ENCODE measurements at places on chromosomes 5 and 9. TPM values are rescaled to one million over a fixed set of nuclear protein-coding genes. Genes with fewer than 3 reads are reported as not detected.

DNA sequence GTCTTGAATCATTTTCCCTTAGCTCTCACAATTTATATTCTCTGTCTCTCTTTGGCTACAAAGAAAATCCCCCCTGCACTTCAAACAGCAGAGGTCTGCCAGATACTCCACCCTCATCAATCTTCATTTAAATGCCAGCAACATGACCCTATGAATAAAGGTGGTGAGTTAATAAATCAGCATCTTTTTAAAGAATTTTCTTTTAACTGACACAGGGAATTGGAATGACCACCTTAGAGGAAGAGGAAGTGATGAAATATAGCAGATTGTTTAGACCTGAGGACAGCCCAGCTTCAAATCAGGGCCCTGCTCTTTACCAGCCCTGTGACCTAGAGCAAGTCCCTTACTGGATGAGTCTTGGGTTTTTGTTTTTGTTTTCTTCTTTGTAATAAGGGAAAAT is 223.1 kb upstream of the PAPPA start:
- no peak for DNase-seq

The ASTN2 gene
- 5.1 TPM for total RNA-seq

The CTNND2 gene
- 11.2 TPM for total RNA-seq

DNA sequence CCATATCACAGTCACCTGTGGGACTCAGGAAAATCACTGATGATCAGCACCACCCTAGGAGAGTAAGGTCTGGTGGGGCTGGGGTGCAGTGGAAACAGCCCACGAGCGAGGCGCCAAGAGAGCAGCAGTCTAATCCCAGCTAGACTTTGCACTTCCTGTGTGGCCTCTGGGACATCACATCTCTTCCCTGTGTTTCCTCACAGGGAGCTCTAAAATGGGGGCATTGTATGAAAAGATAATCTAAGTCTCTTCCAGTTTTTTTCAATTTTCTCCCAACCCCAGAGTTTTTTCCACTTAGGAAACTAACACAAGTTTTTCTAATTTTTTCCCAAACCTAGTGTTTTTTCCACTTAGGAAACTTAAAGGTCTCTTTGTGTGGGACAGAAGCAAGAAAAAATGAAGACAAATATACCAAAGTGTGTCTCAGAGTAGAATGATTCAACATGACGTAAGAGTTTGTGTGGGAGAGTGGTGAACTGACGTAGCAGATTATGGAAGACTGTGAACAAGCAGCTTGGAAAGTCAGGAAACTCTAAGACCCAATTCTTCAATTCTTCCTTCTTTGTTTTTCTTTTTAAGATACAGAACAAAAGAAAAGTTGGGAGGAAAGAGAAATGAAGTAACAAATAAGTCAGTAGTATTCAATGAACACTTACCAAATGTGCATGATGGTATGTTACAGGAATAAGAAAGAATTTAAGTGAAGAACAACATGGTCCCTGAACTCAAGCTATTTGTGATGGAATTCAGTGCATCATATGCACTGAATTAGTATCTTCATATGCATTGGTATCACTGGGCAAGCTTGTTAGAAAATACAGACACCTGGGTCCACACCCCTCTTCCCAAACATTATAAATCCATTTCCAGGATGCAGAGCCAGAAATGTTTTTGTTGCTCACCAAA is 51.3 kb downstream of the LHFPL2 start:
- no peak for DNase-seq

GRCh38 chr9:127741831-127742434 is 6.8 kb upstream of the TOR2A start:
- DNase-seq: peak; percentile 80

The SPATA31C1 gene
- total RNA-seq: not detected

DNA sequence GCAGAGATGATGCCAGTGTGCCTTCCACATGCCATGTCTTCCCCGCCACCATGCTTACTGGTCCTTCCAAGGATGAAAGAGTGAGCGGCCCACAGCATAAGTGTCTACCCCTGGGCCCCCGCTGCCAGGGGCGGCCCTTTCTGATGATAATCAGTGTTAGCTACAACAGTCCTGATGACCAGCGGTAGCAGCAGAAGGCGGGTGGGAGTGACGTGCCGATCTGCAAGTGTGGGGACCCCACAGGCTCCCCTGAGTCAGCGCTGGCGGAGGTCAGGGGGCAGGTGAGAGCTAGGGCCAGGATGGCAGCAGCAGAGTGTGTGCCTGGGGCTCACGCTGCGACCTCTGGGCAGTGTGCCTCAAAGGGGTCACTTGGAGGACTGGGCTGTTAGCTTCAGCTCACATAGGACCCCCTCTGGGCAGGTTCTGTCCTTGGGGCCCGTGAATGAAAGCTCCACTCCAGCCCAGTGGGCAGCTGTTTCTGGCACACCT is 80.4 kb downstream of the HMCN2 start:
- DNase-seq: no peak

GRCh38 chr5:109224276-109224882 is 185.4 kb downstream of the PJA2 start:
- no peak for DNase-seq

GRCh38 chr5:134263801-134264200 is 37.9 kb upstream of the PPP2CA start:
- DNase-seq: no peak

The CNTNAP3B gene
- 15.4 TPM for total RNA-seq

DNA sequence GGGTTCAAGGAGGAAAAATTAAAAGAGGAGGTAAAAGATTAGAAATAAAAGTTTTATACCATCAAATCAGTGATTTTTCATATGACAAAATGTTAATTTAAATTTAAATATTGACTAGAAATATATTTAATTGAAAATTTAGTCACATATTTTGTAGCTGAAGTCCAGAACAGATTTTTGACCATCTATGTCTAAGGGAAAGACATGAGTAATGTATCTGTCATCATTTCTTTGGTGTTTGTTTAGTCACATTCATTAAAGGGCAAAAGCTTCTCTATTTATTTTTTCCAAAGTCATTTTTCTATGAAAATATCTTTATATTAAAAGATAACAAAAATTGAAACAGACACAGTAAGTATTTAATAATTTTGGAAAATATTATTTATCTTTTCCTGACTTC is 252.0 kb upstream of the ISL1 start:
- DNase-seq: no peak

DNA sequence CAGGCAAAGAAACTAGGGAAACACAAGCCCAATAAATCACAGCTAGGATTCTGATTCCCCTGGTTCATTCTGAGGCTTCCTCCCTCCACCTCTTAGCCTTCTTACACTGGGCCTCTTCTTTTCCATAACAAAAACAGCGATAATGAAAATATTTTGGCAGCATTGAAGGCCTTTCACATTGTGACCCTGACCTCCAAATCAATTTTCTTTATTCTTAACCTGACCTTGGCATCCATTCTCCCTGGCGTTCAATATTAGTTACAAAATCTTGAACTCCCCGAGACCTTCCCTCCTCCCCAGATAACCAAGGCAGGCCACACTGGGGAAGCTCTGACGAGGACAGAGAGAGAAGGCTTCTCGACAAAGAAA is 399.9 kb downstream of the ZSWIM6 start:
- DNase-seq: no peak

DNA sequence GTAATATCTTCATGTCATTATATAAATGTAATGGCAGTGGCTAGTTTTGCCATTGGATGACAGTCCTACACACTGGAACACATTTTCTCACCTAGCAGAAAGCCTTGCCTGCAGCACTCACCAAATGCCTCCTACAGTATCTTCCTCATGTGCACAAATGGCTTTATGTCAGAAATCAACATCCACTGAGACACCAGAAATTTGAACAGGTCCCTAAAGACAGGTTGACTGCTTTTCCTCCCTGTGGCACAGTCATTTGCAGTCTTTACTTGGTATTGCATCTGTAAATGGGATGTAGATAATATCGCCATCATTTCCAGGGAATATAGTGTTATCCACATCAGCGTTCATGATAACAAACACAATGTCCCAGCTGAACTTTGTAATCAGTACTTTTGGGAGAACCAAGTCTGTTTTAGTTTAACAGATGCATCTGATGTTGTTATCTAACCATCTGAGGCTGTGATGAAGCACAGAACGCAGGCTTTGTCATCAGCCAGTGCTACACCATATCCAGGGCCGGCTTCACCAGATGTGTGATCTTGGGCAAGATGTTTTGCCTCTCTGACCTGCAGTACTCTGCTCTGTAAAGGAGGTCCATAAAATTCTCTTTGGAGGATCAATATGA is 83.9 kb upstream of the TAS2R1 start:
- no peak for DNase-seq

The SLCO6A1 gene
- total RNA-seq: not detected

The SV2C gene
- total RNA-seq: 1.2 TPM

- no peak for DNase-seq
These were observed 838.4 kb upstream of the NUDT12 start for GRCh38 chr5:104400941-104401340.

GRCh38 chr9:133786907-133787753 is 49.0 kb upstream of the SARDH start:
- no peak for DNase-seq

- no peak for DNase-seq
These were observed 110.0 kb downstream of the LURAP1L start for GRCh38 chr9:12884736-12885395.

GRCh38 chr5:150978590-150978989 is 41.8 kb upstream of the GPX3 start:
- no peak for DNase-seq

GRCh38 chr5:118174671-118175070 is 813.7 kb downstream of the DTWD2 start:
- DNase-seq: no peak

The FAXDC2 gene
- 16.1 TPM for total RNA-seq

The IFNK gene
- not detected for total RNA-seq

GRCh38 chr5:7714119-7714518 is 136.8 kb downstream of the CFAP90 start:
- DNase-seq: no peak

DNA sequence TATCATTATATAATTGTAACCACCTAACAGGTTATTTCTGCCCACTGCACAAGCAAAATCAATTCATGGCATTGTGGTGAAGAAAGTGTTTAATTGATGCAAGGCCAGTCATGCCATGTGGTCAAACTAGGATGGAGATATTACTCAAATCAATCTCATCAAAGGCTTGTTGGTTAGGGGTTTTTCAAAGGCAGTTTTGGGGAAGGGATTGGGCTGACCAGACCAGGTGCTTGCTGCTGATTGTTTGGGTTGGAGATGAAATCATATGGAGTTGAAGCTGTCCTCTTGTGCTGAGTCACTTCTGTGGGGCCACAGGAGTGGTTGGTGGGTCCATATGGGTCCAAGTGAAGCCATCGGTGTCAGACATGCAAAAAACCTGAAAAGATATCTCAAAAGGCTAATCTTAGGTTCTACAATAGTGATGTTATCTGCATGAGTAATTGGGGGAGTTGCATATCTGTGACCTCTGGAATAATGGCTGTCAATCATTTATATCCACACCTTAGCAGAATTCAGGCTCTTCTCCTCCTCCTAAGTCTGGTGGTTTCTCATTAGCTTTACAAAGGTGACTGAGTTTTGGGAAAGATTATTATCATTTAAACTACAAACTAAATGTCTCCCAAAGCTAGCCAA is 44.9 kb downstream of the HMGCS1 start:
- no peak for DNase-seq

The PCDHGA1 gene
- total RNA-seq: 4.3 TPM

The LCN15 gene
- 1.3 TPM for total RNA-seq

DNA sequence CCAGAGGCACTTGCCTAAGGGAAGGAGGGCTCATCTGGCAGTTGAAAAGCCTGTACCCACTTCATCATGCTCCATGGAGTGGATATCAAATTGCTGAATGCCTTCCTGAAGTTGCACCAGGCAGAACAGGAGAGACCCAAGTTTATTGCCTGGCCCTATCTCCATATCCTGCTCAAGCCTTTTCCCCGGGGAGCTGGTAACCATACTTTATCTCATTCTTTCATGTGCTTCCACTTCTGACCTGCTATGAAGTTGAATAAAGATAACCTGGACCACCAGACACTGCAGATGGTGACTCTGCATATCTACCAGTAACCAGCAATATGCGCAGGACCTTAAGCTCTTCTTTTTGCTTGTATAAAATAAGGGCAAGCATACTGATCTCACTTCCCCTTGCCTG is 1397.5 kb upstream of the CDH6 start:
- DNase-seq: no peak

DNA sequence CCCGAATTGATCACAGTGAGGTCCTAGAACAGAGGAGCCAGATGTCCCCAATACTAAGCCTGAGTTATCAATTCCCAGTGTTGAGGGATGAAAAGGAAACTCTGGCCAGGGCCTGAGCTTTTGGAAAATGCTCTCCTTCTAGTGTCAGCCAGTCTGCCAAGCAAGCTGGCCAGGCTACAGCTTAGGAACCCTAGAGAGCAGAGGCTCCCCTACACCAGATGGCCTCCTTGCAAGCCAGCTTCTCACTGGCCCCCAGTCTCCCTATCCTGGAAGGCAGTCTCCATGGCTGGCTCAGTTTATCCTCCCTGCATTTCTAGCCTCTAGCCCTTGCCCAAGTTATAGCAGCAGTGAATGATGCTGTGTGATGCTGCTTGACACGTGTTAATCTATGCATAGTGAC is 204.7 kb upstream of the WWC1 start:
- DNase-seq: no peak

DNA sequence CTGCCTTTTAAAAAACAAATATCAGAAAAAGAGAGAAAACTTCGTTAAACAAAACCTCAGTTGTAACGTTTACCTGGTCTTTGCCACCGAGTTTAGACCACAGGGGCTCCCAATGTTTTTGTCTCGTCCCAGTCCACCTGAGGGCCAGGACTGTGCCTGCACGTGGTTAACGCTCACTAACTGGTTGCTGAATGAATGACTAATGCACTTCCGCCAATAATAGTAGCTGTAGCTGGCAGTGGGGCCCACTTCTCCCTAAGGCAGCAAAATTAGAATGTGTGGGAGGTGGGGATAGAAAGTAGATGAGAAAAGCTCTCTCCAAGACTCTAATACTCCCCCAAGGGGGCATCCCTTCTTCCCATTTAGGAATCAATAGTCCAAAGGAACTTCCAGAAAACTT is 29.1 kb upstream of the MED27 start:
- no peak for DNase-seq

- DNase-seq: no peak
These were observed 72.3 kb downstream of the STK32A start for GRCh38 chr5:147307170-147307569.

The PCDHB12 gene
- 1.0 TPM for total RNA-seq

Data from heart right ventricle (tissue), 16 donors.